ENCODE measurements at places on chromosomes 13 and 19. TPM values are rescaled to one million over a fixed set of nuclear protein-coding genes. Genes with fewer than 3 reads are reported as not detected.

Gene UGGT2
- total RNA-seq = 32.4 TPM

Gene FGF21
- total RNA-seq = not detected

Gene MADCAM1
- 1.7 TPM for total RNA-seq

Gene SPIB
- not detected for total RNA-seq

Gene SH2D3A
- 0.55 TPM for total RNA-seq

Gene ZNF581
- total RNA-seq = 11.3 TPM

Gene OR10H1
- not detected for total RNA-seq

Gene SLC25A41
- not detected for total RNA-seq

Gene LIM2
- not detected for total RNA-seq

Gene DNAAF3
- total RNA-seq = 0.48 TPM
